ENCODE measurements at places on chromosomes 7 and 10. TPM values are rescaled to one million over a fixed set of nuclear protein-coding genes. Genes with fewer than 3 reads are reported as not detected.

DNA sequence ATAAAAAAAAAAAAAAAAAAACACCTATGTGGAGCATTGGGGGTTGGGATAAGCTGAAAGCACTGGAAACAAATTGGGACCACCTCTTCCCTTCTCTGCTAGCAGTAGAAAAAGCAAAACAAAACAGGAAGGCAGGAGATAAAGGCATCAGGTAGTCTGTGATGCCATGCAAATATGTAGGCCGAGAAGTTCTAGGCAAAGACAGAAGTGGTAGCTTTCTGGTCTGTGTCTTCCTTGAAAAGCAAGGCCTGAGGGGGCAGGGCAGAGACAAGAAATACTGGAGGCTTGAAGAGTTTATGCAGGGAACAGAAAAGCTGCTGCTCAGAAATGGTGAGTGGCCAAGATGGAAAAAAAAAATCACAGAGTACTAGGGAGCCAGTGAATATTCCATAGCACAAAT is 111.1 kb downstream of the ELMO1 start:
- no peak for DNase-seq

The ABCB1 gene
- total RNA-seq = 3.0 TPM

- DNase-seq = no peak
These were observed 202.6 kb upstream of the RNF32 start for GRCh38 chr7:156438011-156438410.

GRCh38 chr7:149664666-149665065 is 108.7 kb downstream of the ZNF467 start:
- DNase-seq = no peak

The RAB19 gene
- total RNA-seq = not detected

The PRKRIP1 gene
- total RNA-seq = 9.6 TPM

DNA sequence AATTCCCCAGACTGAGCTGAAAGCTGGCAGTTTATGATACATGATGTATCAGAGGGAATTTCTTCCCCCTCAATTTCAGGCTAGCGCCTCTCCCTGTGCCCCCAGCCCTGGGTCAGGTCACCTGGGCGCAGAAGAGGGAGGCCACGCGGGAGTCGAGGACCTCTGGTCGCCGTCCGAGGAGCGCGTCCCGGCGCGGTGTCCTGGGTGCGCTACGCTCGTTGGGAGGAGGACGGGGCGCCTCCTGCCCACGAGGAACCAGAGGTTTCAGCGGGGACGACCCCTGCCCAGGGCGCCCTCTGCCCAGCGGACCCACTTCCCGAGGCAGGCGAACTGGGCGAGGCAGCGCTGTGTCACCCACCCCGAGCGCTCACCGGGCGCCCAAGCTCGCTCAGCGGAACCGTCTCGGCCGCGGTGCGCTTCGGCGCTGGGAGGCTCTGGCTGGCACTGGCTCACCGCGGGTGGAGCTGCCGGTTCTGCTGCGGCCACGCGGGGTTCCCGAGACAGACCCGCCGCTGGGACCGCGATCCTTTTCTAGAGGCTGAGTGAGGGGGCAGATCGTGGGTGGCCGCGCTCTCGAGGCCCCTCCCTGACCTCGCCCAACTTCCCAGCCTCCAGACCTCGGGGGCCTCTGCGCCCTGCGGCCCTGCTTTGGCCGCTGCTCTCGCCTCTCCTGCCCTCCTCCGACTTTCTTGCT is at the start of gene FAM237B:
TSS of gene FAM237B (minus strand) at position 504 of the 694 bp plus-strand sequence. CDS start 1,556 bp downstream, outside the sequence.
- DNase-seq = no peak

DNA sequence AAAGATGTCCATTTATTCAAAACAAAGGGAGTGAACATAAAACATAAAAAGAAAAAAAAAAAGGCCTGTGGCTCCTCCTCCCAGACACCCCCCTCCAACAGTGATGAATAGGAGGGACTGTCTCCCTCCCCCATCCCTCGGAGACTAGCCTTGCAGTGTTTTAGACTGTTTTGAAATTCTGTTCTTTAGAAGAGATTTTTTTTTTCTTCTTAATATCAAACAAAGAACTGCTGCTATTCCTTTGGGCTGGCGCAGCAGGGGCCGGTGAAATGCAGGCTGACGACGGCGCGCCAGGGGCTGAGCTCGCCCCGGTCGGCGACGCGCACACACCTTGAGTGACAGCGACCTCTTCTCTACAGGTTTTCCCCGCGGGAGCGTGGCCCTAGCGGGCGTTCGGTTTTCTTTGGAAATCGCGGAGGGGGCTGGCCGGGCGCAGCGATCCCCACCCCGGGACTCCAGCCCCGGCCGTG is at the start of gene LANCL2:
TSS of gene LANCL2 (plus strand) at position 133 of the 470 bp plus-strand sequence. CDS start 689 bp downstream, outside the sequence.
- DNase-seq = no peak

DNA sequence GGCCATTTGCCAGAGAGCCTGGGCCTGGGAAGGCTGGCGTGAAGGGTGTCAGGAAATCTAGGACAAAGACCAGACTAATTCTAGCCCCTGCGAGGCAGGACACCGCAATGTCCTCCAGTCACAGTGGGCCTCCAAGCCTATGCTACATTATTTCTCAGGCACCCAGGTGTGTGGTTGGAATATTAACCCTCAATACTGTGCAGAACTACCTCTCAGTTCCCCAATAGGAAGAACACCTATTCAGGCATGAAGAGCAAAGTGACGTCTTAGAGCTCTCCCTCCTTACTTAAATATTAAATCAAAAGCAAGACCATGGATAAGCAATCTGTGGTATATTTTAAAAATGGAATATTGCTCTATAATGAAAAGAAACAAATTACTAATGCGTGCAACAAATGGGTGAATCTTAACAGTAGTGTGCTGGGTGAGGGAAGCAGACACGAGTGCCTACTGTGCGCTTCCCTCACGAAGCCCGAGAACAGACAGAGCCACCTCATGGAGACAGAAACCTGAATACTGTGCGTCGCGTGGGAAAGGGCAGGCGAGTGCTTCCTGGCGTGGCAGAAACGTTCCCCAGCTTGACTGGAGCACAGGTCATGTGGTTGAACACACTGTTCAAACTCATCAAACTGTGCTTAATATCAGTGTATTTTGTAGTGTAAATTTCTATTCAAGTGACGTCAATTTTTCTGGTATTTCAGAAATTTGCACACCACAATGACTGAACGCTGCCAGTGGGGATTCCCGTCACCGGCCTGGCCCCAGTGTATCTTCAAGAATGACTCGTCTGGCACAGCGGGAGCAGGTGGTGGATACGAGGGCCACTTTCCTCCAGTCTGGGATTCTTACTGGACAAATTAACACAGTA is 15.5 kb upstream of the PTPRN2 start:
- DNase-seq = no peak
